ENCODE measurements at places on chromosomes 12 and 14. TPM values are rescaled to one million over a fixed set of nuclear protein-coding genes. Genes with fewer than 3 reads are reported as not detected.

The MMP17 gene
- total RNA-seq = 1.3 TPM

The NOVA1 gene
- 2.4 TPM for total RNA-seq

- no peak for DNase-seq
These were observed 10.2 kb upstream of the LTA4H start for GRCh38 chr12:96045566-96045965.

DNA sequence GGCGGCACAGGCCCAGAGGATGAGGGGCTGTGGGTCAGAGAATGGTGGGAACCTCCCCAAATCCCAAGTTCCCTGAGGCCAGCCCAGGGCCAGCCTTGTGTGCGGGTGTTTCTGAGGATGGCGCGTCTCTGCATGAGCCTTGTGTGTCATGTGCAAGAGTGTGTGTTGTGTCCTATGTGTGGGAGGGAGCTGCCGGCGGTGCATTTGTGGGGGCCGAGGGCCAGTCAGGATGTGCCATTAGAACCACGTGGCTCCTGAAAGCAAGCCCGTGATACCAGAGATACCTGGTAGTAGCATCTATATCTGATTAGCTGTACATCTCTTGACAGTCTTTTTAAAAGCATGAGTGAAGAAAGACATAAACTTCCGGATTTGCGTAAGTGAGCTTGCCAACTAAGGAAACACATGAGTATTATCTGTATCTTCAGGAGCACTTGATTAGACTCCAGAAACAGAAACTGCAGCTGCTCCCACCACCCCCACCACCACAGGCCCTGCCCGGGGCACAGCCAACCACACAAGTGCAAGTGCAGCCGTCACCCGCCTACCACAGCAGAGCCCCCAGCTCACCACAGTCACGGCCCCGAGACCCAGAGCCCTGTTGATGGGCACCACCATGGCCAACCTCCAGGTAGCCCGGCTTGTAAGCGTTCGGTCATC is 19.2 kb downstream of the DDX51 start:
- DNase-seq = no peak

GRCh38 chr14:99272899-99273765 is 1.1 kb upstream of the BCL11B start:
- no peak for DNase-seq

All from Right ventricle myocardium superior (tissue), 1 donor.